Panc1 (cell line): ENCODE measurements at places on chromosomes 3 and 15. TPM values are rescaled to one million over a fixed set of nuclear protein-coding genes. Genes with fewer than 3 reads are reported as not detected.

TM2D3 gene
- total RNA-seq = 53.4 TPM

KLHDC8B gene
- total RNA-seq = 6.8 TPM

PLSCR5 gene
- total RNA-seq = not detected

MASP1 gene
- total RNA-seq = not detected

GOLGA6D gene
- total RNA-seq = not detected

CCR5 gene
- not detected for total RNA-seq

HTR3E gene
- not detected for total RNA-seq

C15orf39 gene
- total RNA-seq = 17.6 TPM

ANKRD63 gene
- total RNA-seq = 0.72 TPM

ZKSCAN7 gene
- not detected for total RNA-seq

TPRG1 gene
- not detected for total RNA-seq

SLC28A1 gene
- not detected for total RNA-seq

ZIC1 gene
- total RNA-seq = 0.36 TPM

ADIPOQ gene
- total RNA-seq = not detected

CTXN2 gene
- total RNA-seq = 0.05 TPM

LINGO1 gene
- total RNA-seq = 18.2 TPM

IGSF10 gene
- total RNA-seq = 0.10 TPM

DNA sequence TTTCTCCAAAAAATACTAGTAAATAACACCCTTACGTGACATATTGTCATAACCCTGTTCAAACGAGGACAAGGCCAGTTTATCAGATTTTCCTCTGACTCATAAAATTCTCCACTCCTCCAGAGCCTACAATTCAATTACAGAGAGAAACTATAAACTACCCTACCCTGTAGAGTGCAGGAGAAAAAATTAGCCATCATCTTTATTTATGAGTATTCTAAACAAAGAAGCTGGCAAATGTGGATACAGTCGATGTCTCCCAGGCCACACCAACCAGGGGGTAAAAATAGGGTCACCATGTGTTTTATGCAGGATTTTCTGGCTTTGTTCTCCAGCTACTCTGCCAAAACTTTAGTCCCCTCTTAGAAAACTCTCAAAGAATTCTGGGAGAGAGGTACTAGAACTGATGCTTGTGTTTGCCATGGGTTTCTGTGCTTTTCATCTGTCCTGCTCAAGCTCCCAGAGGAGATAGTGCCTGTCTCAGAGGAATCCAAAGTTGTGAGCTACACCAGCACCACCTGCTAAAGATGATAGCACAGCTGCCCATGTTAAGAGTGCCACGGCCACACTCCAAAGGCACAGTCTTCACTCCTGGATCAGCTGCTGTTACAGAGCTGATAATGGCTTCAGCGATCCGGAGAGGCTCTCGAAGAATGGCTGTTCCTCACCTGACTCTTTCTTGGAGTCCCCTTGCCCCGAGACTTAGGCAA, 150.2 kb downstream of the IMPG2 start:
- no peak for DNase-seq

GRCh38 chr15:77741106-77741505, 108.4 kb upstream of the LINGO1 start:
- no peak for DNase-seq

DNA sequence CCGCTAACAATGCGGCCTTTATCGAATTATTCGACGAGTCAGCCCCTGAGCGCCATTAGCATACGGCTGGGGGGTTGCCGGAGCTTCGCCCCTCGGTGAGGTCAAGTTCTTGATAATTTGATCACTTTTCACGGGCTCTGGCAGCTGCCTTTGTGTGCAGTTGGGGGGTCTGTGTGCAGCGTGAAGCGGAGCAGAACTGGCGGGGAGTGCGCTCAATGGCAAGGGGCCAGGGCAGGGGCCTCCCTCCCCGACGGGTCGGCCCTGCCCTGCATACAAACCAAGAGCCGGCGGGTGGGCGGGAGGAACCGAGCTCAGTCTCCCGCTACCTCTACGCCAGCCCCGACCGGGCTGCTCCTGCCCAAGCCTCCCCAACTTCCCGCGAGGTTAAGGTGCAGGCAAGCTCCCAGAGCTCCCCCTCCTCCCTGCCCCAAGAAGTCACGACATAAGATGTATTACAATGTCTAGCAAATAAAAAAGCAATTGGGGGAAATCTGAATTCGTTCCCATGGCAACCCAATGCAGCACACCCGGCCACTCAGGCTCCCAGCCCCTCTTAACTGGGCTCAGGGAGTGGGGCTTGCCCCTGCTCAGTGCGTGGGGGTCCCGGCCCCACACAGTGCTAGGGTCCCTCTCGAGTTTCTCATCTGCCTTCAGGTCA, 34.1 kb upstream of the POLG start:
- no peak for DNase-seq

- no peak for DNase-seq
Observed at GRCh38 chr3:19467761-19468160, 319.5 kb downstream of the KCNH8 start.

- no peak for DNase-seq
Observed at GRCh38 chr3:44077267-44077666, 164.4 kb upstream of the TOPAZ1 start.

- DNase-seq = no peak
Observed at GRCh38 chr15:78291698-78292097, 7.7 kb downstream of the SKIC8 start.

GRCh38 chr15:98549741-98550140, 98.6 kb upstream of the IGF1R start:
- no peak for DNase-seq

DNA sequence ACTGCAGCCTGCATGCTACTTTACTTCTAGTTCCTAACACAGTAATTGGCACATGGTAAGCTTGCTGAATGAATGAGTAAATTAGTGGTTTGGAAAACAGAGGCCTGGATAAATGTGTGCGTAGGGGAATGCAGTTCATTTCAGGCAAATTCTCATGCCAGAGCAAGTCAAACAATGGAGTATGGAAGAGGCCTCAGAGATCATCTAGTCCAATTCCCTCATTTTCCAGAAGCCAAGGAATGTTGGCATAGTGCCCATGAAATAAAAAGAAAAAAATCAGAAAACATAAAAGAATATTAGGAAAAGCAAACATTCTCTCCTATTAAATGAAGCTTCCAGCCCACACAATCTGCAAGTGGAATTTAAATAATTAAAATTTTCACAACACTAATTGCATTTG, 92.4 kb downstream of the MB21D2 start:
- no peak for DNase-seq

DNA sequence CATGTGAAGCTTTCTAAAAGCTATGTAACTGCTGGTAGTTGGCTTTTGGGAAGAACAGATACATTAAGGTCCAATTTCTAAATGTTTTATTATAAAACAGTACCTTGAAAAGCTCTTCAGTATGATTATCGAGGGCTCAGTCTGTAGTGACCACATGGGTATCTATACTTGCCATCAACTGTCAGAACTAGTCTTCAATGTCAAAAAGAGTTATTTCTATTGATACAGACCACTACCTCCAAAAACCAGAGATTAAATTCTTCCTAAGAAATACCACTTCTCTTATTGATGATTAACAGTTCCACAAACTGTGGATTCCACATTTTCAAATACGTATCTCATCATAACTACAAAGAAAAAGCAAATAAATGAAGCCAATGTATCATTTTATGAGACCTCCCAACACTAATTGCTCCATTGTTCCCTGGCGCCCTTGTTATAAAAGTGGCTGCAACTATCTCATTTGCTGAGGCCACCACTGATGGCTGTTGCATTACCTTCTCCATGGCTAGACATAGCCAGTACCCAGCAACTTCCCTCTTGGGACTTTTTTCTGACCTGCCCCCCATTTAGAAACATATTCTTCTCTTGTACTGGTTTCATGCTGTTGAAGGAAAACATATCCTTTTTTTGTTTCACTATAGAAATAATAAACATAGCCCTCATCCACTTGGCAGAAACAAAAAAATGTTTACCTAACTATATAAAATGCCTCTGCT, 33.9 kb upstream of the MBNL1 start:
- DNase-seq = no peak

- no peak for DNase-seq
Observed at GRCh38 chr3:71724584-71725270, 475 bp downstream of the EIF4E3 start.

GRCh38 chr3:30471066-30471465, 135.3 kb upstream of the TGFBR2 start:
- DNase-seq = no peak

DNA sequence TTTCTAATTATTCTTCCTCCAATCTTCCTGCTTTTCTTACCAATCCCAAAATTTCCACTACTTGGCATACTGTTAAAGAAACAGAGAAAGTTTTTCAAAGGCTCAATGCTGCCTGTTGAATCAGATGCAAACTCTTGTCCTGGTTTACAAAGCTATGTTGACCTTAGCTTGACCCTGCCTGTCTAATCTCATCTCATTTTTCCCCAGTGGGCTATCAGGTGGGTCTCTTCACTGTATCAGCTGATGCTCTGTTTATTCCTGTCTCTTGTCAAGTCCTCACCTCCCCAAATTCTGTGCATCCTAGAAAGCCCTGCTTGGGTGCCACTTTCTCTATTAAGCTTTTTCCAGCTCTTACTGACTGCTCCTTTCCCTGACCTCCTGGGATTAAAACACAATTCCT, 18.2 kb downstream of the NFKBIZ start:
- no peak for DNase-seq

GRCh38 chr3:139534992-139535879, 4.3 kb downstream of the RBP1 start:
- no peak for DNase-seq

DNA sequence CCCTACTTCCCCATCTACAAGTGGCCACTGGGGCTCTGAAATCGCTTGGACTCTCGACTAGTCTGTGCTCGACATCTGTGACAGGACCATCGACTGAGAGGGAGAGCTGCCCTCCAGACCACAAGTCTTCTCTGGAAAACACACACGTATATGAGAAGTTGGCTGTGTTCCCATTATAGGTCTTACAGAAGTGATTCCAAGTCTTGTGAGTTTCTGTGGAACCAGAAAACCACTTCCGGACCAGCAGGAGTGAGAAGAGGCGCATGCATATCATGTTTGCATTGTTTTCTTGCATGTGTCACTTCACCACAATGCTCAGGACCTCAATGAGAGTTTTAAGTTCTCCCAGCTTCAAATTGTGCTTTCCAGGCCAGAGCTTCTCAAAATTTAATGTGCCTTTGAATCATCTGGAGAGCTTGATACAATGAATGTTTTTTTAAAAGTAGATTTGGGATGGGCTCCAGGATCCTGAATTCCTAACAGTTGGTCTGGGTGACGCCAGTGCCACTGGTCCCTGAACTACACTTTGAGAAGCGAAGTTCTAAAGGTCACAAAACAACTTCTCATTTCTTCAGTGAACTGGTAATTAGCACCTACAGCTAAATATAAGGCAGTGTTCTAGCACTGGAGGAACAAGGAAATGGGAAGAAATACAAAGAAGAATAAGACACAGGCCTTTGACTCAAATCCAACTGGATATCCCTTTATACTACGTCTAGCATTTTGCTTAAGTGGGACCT, 15.7 kb downstream of the LIPC start:
- no peak for DNase-seq

- no peak for DNase-seq
Observed at GRCh38 chr3:177279118-177279815, 82.0 kb upstream of the TBL1XR1 start.

- no peak for DNase-seq
Observed at GRCh38 chr3:36992806-36993325, at the start of gene EPM2AIP1. TSS of gene EPM2AIP1 (minus strand) at chr3:36993131. CDS start at chr3:36993077, 54 bp downstream.

DNA sequence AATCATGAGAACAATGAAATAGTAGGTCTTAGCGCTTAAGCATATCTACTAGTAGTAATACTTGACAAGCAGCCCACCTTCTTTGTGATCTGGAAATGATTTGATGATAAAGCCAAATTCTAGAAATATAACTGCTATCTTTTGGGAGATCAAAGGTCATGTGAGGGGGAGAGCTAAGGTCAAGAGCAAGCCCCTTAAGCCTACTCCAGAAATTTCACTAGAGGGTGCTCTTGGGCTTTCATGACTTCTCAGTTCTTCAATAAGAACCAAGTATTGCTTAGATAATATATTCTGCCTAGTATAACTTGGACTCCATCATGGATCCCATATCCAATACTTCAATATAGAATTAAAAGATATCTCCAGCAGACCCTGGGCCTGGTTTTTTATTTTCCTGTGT, 319.6 kb downstream of the ZBTB20 start:
- peak; percentile 22 for DNase-seq

DNA sequence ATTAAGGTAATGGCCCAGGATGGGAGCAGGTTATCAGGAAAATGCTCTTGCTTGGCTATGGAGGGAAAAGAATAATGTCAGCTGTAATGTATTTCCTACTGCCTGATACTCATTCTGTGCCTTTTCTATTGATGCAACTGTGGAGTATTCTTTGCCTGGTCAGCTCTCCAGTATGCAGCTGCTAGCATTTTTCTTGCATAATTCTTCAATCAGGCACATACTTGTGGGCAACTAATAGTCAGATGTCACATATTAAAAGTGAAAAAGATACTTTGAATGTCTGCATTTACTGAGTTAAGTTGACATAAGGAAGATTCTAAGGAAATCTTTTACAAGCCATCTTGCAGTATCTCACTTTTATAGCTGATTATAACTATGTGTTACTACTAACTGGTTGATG, 29.5 kb downstream of the CD80 start:
- DNase-seq = no peak

GRCh38 chr3:127237835-127238234, 44.9 kb downstream of the PRR23E start:
- DNase-seq = no peak

GRCh38 chr3:184050217-184050847, 2.5 kb upstream of the HTR3C start:
- no peak for DNase-seq

DNA sequence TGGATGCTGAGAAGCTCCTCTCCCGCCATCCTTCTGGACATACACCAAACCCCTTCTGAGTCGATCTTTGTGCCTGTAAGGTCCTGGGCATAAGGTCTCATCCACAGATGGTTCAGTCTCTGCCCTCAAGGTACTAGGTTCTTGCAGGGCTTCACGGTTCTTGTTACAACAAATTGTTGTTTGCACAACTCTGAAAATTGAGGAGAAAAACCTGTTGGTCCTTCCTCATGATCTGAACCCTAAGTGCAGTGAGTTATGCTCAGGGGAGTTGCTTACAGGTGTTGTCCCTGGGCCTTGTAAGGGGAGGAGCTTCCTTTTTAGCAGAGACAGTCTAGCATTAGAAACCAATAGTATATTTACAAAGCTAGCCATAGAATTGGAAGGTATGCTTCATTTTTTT, 15.7 kb downstream of the CDCP1 start:
- no peak for DNase-seq

GRCh38 chr3:131361464-131362421, 19.8 kb upstream of the NUDT16 start:
- peak; percentile 67 for DNase-seq

DNA sequence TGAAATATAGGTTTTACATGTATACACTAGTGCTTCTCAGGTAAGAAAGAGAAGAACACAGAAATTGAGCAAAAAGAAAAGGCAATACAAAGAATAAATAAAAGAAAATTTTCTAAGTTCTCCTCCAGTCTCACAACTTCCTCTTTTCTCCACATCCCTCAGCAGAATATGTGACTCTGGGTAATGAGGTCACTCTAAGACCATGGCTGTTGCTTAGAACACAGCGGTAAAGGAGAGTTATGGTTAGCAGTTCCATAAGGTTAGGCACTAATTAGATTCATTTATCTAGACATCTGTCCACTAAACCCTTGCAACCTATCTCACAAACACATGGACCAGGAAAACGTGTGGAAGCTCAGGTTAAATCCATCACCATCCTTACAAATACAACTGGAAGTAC, 47.9 kb downstream of the IGSF11 start:
- DNase-seq = no peak

- DNase-seq = no peak
Observed at GRCh38 chr3:59876533-59877062, 826.8 kb upstream of the CFAP20DC start.

GRCh38 chr3:64048631-64049061, 25.4 kb upstream of the PSMD6 start:
- DNase-seq = no peak
